Spinal cord (tissue), 10 donors: ENCODE measurements at places on chromosomes 3 and 15. TPM values are rescaled to one million over a fixed set of nuclear protein-coding genes. Genes with fewer than 3 reads are reported as not detected.
A peak's percentile ranks its signal among the peaks of the same experiment; 100 is the strongest.

GRCh38 chr15:64092864-64093626, 593 bp downstream of the CIAO2A start:
- no peak for DNase-seq

DNA sequence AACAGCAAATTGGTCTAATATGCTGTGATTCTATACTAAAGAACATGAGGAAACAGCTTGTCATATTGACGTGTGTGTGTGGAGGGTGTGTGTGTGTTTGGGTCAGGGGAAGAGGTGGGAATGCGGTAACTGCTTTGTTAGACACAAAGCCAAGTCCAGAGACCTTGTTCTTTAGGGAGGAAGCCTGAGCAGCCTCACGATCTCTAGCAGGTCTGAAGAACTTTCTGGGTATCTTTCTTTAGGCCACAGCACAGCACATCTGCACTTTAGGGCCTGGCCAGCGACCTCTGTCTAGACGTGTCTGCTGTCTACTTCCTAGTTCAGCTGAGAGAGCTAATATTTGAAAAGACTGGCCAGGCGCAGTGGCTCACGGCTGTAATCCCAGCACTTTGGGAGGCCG, 220.0 kb upstream of the TPRG1 start:
- no peak for DNase-seq

DNA sequence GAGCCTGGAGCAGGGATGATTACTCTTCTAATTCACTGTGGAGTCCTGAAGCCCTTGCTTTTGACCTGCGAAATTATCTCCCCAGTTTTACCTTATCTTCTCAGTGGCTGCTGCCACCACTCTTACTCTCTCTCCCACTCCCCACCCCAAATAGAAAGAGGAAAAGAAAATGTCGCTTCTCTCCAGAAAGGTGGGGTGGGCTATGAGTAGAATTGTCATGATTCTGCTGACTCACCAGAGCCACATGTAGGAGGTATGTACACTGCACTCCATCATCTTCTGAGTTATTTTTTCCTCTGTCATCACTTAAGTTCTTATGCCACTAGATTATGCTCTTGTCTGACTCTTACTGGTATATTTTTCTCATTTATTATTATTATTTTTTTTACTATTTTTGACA, 43.9 kb upstream of the TMEM158 start:
- DNase-seq: no peak

- DNase-seq: peak; percentile 89
Observed at GRCh38 chr3:133040696-133041523, 2.7 kb downstream of the TMEM108 start.

COL6A6 gene
- total RNA-seq: 6.2 TPM

- DNase-seq: no peak
Observed at GRCh38 chr3:197417441-197417840, 119.0 kb upstream of the DLG1 start.

ADAMTS17 gene
- total RNA-seq: 20.6 TPM

GRCh38 chr3:192249516-192249915, 477.8 kb downstream of the FGF12 start:
- no peak for DNase-seq

- DNase-seq: no peak
Observed at GRCh38 chr3:134036291-134036690, 6.6 kb upstream of the SLCO2A1 start.

- DNase-seq: no peak
Observed at GRCh38 chr3:158809642-158810041, 7.8 kb downstream of the MFSD1 start.

DNA sequence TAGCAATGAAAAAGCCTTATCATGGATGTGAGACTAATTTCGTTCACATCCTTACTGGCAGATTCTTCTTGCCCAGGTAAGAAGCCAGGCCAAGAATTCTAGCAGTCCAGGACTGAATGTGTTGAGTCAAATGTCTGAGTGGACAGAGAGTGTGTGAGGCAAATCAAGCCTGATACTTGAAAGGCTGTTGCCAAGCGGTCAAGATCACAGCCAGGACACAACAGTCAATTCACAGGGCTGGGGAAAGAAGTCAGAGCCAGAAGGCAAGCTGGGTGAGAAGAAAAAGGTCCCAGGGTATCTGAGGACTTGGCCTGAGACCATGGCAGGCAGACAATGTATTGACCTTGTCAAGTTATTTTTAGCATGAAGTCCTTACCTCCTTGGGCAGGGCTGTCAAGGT, 301.3 kb downstream of the ZNF385D start:
- DNase-seq: no peak

GRCh38 chr3:110062716-110063115, 725.4 kb upstream of the DPPA4 start:
- DNase-seq: no peak

GRCh38 chr3:171415070-171415469, 45.1 kb downstream of the TNIK start:
- DNase-seq: no peak

DNA sequence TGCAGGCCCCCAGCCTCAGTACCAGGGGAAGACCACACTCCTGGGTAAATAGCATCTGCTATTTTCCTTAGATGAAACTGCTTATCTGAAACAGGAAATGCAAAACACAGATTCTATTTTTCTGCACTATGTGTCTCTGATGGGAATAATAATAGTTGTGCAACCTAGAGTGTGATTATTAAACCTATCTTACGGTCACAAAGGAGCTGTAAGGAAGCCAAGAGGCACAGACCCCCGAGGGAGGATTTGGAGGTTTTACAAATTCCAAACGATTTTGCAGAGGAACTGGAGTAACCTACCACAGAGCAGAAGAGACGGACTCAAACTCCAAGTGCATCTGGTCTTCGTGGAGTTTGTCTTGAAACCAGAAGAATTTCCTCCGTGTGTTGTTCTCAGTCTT, 14.1 kb upstream of the APOD start:
- DNase-seq: no peak

ANKRD63 gene
- 0.28 TPM for total RNA-seq

- DNase-seq: no peak
Observed at GRCh38 chr15:100918034-100918689, 995 bp upstream of the LRRK1 start.

EFCAB12 gene
- 4.9 TPM for total RNA-seq

C3orf49 gene
- not detected for total RNA-seq

- DNase-seq: no peak
Observed at GRCh38 chr3:192550356-192550755, 177.0 kb downstream of the FGF12 start.

- DNase-seq: no peak
Observed at GRCh38 chr3:110106805-110107204, 769.5 kb upstream of the DPPA4 start.

GRCh38 chr15:77572186-77572585, 60.5 kb downstream of the LINGO1 start:
- DNase-seq: no peak

JMJD7 gene
- 19.0 TPM for total RNA-seq

DNA sequence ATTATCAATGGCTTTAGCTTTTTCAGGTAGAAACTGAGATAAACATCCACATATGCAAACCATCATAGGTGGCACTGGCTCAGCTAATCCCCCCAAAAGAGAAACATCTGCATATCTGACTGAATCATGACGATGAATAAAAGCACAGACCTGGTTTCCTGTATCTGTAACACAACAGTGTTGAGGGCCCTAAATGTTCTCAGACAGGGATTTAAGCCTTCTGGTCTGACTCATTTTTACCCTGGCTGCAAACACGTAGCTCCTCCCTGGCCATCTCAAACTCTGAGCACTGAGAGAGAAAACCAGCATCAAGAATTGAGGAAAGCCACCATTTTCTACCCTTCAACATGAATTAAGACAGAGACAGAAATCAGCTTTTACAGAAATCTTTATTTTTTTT, 35.2 kb downstream of the GLB1 start:
- DNase-seq: no peak

DNA sequence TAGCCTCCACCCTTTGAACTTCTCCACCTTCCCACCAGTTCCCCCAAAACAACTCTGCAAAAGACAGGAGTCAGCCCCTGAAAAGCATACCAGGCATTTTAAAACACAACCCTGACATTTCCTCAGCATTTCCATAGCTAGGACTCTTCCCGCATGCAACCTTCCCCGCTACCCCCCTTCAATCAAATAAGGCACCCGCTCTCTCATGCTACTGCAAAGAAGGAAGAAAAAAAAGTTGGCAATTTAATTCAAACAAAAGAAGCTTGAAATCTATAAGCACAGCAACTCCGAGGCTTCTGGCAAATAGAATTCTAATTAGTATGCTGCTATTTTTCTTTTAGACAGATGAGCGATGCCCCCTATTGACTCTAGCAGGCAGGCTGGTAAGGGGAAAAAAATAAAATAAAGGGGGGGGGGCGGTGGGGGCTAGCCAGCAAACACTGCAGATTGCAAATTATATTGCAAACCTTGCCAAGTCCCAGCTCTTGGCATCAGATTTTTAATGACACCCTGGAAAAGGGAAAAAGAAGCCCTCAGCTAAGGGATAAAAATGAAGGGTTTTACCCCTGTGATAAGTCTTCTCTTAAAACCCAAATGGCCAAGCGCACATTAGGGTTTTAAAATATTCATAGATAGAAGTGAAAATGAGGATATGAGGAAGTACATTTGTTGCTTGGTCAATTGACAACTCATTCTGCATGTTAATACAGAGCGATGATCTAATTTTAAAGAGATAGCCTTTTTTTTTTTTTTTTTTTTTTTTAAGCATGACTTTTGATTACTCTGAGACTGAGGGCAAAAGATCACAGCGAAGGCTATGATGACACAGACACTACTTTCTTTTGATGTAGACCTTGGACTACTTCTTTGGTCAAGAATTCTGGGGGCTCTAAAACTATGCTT, 255.2 kb downstream of the NR2F2 start:
- no peak for DNase-seq

DNA sequence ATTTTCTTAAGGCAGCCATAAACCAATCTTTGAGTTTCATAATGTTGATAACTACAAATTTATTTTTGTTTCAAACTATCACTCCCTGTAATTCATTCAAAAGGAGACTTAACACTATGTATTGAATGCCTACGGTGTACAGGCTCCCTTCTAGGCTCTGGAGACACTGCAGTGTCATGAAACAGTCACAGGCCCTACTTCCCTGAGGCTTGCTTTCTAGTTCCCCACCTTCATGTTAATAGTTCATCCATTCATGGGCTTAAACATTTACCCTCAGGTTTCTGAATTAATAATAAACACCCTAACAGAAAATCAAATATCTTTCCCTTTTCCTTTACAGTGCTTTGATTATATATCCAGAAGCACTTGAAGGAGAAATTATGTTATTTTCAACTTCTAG, 168.7 kb downstream of the CHL1 start:
- DNase-seq: no peak

NME9 gene
- 5.6 TPM for total RNA-seq

FOXB1 gene
- total RNA-seq: 2.0 TPM

HTR3E gene
- not detected for total RNA-seq

DNA sequence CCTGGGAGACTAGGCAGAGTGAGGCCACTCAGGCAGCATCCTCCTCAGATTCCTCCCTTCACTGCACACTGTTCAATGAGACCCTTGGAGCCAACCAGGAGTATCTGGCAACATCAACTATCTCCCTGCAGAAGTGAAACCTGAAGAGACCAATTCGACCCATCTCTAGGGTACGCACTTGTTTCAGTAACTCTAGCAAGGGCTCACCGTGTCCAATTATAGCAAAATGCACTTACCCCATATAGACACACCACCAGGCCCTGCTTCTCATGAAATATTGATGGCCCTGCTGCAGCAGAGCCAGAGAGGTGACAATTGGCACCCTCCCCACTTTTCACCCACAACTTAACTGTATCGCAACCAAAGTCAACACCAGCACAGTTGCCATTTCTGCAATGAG, 196.1 kb upstream of the IGF1R start:
- no peak for DNase-seq

- no peak for DNase-seq
Observed at GRCh38 chr15:89353991-89354390, 19.4 kb upstream of the POLG start.

KIF15 gene
- 14.0 TPM for total RNA-seq

- peak; percentile 36 for DNase-seq
Observed at GRCh38 chr15:72599855-72600464, 54.5 kb upstream of the GOLGA6B start.

GRCh38 chr3:129950318-129951046, 24.0 kb upstream of the TRH start:
- no peak for DNase-seq

MTHFS gene
- total RNA-seq: 19.7 TPM

GRCh38 chr3:176378789-176379188, 818.5 kb downstream of the TBL1XR1 start:
- DNase-seq: no peak

GRCh38 chr3:171343693-171344092, 116.5 kb downstream of the TNIK start:
- no peak for DNase-seq

SMARCC1 gene
- total RNA-seq: 39.0 TPM

SIN3A gene
- total RNA-seq: 40.6 TPM

SPATA12 gene
- total RNA-seq: not detected

ISL2 gene
- 5.3 TPM for total RNA-seq

PTH1R gene
- total RNA-seq: 7.8 TPM

GRCh38 chr15:92930776-92931175, 30.7 kb downstream of the CHD2 start:
- no peak for DNase-seq

- DNase-seq: no peak
Observed at GRCh38 chr3:145698250-145698649, 462.7 kb downstream of the PLOD2 start.

SLC6A1 gene
- 228 TPM for total RNA-seq

OXTR gene
- 1.6 TPM for total RNA-seq

- no peak for DNase-seq
Observed at GRCh38 chr3:171229173-171229572, 202.7 kb upstream of the SLC2A2 start.

DNA sequence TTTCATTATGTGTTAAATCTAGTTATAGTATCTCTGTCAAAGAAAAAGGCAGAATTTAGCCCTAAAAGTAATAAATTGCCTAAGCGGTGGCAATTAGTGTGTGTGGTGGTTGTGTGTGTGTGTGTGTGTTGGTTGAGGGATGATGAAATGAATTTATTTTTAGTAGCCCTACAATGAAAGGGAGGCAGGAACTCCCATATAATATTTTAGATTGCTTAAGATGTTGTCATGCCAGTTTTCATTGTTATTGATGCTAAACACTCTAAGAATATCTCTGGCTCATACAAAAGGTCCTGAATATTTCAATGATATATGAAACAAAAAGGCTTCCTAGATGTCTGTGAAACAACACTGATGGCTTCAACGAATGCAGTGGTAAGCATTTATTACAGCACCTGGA, 140.6 kb upstream of the TBC1D5 start:
- DNase-seq: no peak

ASB14 gene
- 0.50 TPM for total RNA-seq

DNA sequence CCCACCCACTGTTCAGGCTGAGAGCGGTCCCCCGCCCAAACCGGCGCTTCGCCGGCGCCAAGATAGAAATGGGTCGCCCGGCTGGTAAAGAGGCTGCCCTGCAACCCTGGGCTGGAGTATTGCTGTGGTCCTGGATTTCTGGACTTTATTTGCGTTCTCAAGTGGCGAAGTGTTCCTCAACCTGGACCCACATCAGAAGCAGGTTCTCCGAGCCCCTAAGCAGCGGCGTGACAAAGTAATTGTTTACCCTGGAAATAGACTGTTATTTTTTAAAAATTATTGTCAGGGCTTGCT, 481 bp upstream of the DYNC1LI1 start:
- DNase-seq: no peak

GCSAM gene
- 0.17 TPM for total RNA-seq

GRCh38 chr15:51232581-51232980, 105.8 kb downstream of the CYP19A1 start:
- no peak for DNase-seq

PRR20G gene
- total RNA-seq: not detected
